NCI-H187 (cell line): ENCODE measurements at places on chromosomes 5 and 9.

DNA sequence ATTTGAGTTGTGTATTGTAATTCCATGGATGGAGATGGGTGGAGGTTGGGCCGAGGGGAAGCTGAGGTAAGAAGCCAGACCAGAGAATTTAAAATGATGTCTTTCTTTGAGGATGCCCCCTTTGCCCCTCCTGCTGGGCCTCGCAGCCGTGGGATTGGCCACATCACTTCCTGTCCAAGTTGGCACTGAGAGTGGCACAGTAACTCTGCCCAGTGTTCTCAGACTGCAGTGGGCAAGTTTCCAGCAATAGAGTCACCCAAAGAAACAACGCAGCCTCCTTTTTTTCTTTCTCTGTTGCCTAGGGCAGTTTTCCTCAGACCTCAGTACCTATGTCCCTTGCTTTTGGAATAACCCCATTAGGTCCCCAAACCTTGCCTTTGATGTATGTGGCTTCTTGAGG lies 306.6 kb upstream of the DMRT1 start:
- DNase-seq: no peak

DNA sequence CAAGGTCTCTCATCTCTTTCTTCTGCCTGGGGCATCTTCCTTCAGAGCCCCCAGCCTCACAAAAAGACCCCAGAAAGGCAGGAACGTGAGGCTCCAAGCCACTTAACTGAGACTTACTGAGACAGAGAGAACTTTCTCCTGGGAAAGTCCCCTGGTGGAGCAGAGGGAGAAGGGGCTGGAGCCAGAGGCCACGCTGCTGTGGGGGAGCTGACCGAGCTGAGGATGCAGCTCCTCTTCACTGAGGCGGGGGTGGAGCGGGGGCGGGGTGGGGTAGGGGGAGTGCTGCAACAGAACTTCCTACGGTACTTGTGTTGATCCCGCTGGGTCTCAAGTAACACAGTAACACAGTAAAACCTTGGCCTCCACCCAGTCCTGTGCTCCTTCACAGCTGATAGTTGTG lies 204.0 kb downstream of the FSTL4 start:
- DNase-seq: no peak

- DNase-seq: no peak
These were observed 235.8 kb upstream of the TLE4 start for GRCh38 chr9:79335987-79336386.

GRCh38 chr9:136567651-136568287 lies 21.9 kb upstream of the NOTCH1 start:
- DNase-seq: no peak

DNA sequence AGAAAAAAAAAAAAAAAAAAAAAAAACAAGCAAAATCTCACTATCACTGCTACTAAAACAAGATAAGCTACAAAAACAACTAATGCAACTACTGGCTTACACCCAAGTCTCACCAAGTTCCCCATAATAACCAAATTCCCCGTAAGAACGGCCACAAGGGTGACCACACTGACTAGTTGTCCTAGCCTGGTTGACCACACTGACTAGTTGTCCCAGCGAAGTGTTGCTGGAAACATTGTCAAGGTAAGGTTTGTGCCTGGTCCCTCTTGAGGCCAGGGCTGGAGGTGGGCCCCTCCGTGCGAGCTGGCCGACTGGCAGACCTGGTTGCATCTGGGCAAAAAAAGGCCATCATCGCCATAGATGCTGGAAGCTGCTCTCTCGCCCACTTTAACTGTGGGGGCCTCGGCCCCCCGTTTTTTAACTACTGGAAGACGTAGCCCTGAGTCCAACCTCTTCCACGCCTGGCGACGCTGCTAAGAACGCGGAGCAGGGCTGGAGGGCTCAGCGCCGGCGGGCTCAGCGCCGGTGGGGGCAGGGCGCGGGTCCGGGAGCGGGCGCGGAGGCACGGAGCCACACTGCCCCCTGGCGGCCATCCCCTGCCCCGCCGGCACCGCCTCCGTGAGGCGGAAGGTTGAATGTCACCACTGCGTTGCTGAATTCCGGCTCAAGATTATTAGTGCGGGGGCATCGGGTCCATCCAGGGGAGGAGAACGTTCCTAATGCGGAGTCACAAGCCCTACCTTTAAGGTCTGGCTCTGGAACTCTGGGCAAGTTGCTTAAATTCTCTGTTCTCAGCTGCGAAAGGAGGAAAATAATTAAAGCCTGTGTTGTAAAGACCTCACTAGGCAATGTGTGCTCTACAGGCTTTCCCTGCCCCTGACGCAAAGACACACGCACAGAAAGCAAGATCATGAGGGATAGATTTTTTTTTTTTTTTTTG lies 84.0 kb downstream of the HSD17B3 start:
- DNase-seq: peak; percentile 2

DNA sequence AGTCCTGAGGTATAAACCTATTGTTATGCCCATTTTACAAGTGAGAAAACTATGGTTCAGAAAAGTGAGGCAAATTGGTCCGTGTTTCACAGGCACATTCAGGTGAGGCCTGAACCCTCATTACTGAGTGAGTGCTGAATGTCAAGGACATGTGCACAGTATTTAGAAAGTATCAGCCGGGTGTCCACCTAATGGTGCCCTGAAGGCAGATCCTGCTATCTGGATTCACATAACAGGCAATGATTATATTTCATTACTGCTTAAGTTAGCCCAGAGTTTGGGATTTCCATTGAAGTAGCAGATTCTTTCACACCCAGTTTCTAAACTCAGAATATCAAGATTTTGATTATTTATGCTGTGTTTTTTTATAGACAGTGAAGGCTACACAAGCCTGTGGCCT lies 142.7 kb downstream of the LHFPL2 start:
- DNase-seq: no peak

- DNase-seq: no peak
These were observed 120.1 kb upstream of the TSLP start for GRCh38 chr5:110951373-110951791.

GRCh38 chr9:20125727-20126126 lies 336.9 kb upstream of the SLC24A2 start:
- DNase-seq: no peak

GRCh38 chr9:107274953-107275422 lies 8.1 kb upstream of the RAD23B start:
- no peak for DNase-seq

DNA sequence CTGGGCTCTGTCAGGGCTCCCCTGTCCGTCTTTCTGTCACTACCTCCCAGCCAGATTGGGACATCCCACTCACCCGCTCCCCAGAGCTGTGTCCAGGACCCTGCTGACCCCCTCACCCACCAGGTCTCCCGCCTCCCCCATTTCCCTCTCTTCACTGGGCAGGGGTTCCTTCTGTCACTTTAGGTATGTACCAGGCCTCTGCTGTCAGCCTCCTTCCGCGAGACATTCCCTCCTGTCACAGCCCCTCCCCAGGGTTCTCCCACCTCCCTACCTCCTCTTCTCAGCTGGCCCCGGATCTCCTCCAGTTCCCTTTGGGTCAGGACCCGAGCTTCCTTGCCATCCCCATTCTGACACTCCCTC lies 488 bp downstream of the POLR1E start:
- no peak for DNase-seq

DNA sequence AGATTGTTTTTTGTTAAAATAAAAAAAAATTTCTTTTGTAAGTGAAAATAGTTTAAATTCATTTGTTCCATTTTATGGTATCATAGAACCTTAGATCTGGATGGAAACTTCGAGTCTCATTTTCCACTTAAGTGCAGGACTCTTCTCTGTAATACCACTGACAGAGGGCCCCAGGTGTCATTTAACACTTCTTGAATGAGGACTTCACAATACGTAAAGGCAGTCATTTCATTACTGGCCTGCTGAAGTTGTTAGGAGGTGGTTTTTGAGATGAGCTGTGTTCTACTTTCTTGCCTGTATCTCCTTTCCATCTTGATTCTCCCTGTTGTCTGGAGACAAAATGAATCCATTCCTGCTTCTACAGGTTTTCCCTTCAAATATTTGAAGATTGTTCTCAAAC lies 455.3 kb downstream of the DMRT2 start:
- DNase-seq: no peak

GRCh38 chr5:116375926-116376325 lies 198.7 kb downstream of the SEMA6A start:
- DNase-seq: no peak

GRCh38 chr9:112366591-112366990 lies 13.3 kb upstream of the HSDL2 start:
- no peak for DNase-seq

DNA sequence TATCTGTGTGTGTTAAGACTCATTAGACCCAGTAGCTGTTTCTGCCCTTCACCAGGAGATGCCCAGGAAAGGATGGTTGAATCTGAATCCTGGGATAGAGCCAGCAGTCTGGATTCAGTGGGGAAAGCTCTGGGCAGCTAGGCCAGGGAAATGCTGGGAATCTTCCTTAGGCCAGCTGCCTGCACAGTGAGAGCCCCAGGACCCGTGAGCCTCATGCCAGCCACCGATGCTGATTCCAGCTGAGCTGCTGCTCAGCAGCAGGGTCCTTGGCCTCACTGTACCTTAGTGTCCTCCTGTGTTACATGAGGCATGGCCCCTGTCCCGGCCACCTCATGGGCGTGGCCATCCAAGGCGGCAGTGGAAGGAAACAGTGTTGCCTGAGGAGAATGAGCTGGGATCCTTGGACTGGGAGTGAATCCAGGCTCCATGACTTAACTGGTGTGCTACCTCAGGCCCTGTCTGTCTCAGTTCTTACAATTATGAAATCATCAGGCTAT lies 87.1 kb downstream of the AMBP start:
- no peak for DNase-seq
